Sigmoid colon (tissue), 7 donors: ENCODE measurements at places on chromosomes 5 and 9.

DNA sequence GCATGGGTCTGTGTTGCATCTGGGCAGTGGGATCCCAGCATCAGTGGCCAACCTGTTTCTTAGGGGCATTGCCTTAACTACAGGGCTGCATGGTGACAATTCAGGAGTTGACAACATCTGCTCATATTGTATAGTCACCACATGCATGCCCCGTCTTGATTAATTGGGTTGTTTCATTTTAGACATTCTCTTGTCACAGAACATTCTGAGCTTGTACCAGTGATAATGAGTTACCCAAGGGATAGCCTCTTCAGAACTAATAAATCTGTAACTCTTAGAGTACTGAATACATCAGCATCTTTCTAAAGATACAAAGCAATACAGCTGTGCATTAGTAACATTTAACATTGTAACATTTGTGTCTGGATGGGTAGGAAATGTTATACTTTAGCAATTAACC, 426.5 kb upstream of the CD180 start:
- DNase-seq, result no peak

DNA sequence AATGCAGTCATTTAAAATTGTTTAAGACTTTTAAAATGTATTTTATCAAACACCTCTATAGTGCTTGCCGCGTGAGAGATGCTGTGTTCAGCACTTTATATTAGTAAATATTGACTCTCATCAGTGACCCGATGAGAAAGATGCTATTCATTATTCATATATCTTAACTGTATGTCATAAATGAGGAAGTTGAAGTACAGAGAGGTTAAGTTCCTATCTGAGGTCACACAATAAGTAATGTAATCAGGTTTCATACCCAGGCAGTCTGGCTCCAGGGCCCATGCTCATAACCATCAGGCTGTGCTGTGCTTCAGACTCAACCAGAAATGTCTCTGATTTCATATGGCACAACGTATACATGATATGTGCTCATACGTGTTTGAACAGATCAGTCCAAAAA, 119.0 kb downstream of the SV2C start:
- DNase-seq, result no peak

- DNase-seq, result no peak
Observed at GRCh38 chr9:126299706-126300276, 26.8 kb upstream of the MVB12B start.

- no peak for DNase-seq
Observed at GRCh38 chr5:169152453-169152852, 148.5 kb downstream of the SLIT3 start.

- DNase-seq, result no peak
Observed at GRCh38 chr9:137811283-137811870, 66.2 kb upstream of the CACNA1B start.

- DNase-seq, result peak; percentile 84
Observed at GRCh38 chr5:157328277-157328912, 62.5 kb downstream of the CYFIP2 start.
